Upper lobe of right lung (tissue), 1 donor: ENCODE measurements at places on chromosomes 4 and X.

DNA sequence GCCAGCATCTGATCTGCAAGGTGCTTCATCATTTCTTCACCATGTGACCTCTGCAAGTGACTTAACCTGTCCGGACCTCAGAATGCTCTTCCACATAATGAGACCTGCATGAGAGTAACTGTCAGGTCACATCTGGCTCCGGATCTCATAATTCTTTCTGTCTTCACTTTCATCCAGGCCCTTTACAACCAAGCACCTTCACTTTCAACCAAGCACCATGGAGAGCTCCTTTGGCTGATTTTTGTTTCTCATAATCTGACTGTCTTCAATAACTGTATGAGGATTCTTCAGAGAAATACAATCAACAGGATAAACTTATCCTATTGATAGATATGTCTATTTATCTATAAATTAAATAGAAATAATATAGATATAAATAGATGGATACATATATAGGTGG, 148.1 kb downstream of the VCX3A start:
- no peak for DNase-seq

DNA sequence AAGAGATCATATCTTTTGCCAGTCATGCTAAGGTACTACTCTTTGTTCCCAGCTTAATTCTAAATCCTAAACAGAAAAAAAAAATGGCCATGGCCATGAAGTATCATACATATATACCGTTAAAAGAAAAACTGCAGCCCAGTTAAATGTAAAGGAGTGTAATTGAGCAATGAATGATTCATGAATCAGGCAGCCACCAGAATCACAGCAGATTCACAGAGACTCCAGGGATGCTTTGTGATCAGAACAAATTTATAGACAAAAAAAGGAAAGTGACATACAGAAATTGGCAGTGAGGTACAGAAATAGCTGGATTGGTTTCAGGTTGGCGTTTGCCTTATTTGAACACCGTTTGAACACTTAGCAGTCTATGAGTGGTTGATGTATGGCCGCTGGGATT, 42.1 kb upstream of the PDGFC start:
- no peak for DNase-seq

DNA sequence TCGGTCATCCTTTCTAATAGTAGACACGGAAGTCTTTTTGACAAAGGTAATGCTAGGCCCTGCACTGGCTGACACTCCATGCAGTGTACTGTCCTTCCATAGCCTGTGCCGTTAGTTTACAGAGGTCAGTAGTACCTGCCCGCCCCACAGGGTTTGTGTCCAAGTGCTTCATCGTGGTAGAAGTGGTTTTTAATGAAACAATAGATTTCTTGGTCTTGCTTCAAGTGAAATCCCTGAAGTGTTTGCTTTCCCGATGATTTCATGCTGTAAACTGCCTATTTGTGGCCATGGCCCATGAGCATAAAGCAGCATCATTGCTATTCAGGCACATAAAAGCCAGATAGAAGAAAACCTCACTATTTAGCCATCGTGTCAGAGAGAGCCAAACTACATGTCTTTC, 139.3 kb downstream of the GPR143 start:
- DNase-seq, result no peak

DNA sequence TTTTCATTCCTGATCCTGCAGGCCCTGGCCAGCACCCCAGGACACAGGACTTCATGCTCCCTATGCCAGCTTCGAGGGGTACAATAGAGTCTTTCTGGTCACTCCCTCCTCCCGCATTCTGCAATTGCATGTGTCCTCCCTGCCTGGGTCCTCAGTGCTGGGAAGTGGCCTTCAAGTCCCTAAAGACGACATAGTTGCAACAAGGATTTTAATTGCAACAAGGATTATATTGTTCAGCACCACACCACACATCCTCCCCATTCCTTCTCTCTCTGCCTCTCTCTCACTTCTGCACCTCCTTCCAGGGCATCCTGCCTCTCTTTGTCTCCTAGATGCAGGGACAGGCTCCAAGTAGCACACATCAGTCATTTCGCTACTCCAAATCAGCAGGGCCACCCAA, 25.5 kb downstream of the SCD5 start:
- no peak for DNase-seq

DNA sequence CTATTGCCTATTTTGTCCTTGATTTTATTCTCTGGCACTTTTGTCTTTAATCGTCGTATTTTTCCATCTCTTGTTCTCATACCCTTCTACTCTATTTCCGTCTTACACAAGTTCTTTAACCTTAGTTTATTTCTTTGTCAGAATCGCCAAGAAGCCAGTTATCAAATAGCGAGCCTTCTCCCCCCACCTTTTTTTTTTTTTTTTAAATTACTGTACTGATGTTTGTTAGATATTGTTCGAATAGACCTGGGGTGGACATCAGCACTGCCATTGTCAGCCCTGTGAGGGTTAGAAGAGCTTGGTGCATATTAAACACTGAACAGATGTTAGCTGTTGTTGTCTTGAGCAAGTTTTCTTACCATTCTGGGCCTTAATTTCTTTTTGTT, 1.2 kb downstream of the SPCS3 start:
- DNase-seq, result no peak

GRCh38 chr4:162683659-162684370, 482.9 kb downstream of the NAF1 start:
- no peak for DNase-seq

DNA sequence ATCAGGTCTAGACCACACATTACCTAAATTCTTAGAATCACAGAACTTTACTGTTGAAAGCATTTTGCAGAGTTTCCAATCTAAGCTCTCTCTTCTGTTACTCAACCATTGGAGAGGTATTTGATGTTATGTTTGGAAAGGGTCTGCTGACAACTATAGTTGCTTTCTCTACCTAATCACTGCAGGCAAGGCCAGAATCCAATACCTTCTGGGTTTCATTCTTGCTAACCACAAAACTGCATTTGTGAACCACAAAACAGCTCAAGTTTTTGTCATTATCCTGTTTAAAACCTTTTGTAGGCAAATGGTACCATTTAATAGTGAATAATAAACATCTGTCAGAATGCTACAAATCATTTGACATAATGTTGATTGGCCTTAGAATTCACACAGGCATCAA, 380.1 kb downstream of the GASK1B start:
- DNase-seq, result no peak

DNA sequence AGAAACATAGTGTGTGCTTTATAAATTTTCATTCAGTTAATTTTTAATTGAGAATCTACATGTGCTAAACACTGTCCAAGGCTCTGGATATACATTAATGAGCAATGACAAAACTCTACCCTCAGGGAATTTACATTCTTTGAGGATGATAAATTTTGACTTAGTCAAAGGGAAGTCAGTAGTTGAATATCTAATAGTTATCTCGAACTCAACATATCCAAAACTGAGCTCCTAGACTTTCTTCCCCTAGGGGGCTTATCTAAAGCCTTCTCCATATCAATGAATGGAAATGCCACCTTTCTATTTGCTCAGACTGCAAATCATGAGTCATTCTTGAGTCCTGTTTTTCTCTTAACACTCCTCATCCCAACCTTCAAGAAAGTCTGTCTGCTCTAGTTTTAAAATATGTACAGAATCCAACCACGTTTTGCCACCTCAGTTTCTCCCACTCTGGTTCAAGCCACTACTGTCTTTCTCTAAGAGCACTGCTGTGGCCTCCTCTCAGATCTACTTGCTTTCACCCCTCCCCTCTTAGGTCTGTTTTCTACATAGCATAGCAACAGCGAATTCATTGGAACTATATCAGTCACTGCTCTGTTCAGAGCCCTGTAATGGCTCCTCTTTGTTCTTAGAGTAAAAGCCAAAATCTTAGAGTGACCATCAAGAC, 9.5 kb downstream of the PARM1 start:
- no peak for DNase-seq

DNA sequence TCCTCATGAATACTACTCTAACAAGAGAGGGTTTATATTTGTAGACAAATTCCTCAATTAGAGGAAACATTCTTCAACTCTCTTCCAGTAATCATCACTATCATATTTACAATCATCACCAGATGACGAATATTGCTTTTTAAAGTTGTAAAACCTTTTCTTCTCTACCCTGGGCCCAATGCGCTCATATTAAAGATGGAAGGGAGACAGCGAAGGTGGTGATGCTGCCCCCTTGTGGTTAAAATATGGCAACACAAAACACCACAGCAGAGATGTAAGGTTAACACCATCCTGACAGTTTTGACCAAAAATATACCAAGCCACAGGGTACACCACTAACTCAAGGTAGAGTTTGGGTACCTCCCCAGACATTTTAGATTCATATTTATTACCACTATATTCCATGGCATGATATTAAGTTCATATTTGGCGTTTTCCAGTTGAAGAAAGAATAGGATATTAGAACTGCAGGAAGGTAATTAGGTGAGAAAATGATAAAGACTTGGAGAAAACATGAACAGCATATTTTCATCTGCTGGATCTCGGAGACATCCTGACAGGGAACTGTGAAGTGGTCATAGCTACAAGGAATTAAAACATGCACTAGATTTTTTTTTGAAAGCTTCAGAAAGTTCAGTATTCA, 72.8 kb downstream of the SLC9A7 start:
- no peak for DNase-seq

DNA sequence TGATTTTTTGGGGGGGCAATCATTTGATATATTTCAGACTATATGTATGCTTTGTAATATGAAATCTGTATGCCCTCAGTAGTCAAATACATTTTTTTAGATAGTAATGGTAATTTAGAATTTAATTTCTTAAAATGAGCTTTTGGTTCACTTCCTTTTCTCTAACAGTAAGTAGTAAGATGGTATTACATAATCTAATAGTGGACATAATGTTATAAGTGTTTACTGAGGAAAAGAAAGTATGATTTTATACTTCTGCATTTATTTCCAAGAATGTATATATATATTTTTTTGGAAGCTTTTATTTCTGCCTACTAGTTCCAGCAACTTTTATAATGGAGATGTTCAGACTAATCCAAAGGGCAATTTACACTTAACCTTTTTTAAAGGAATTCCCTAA, 1450.7 kb upstream of the TENM3 start:
- DNase-seq, result no peak

GRCh38 chrX:18579495-18579894, 92.4 kb downstream of the RS1 start:
- no peak for DNase-seq

GRCh38 chr4:117676153-117676552, 358.1 kb upstream of the NDST3 start:
- no peak for DNase-seq

GRCh38 chr4:106987311-106987710, 48.8 kb downstream of the DKK2 start:
- DNase-seq, result no peak

- DNase-seq, result no peak
Measured at GRCh38 chr4:152172146-152172545, 363.7 kb downstream of the FBXW7 start.

DNA sequence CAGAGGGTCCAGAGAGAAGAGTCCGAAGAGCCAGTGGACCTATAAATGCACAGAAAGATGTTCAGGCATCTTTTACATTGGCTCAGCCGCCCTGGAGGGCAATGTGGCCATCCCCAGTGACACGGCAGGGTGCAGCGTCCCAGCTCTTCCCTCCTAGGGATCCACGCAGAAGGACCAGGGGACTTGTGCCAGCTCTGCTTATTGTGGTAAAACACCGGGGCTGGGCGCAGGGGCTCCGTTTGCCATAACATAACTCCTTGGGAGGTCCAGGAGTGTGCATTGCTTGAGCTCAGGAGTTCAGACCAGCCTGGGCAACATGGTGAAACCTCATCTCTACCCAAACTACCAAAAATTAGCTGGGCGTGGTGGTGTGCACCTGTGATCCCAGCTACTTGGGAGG, 70.2 kb downstream of the CPZ start:
- DNase-seq, result peak; percentile 46

DNA sequence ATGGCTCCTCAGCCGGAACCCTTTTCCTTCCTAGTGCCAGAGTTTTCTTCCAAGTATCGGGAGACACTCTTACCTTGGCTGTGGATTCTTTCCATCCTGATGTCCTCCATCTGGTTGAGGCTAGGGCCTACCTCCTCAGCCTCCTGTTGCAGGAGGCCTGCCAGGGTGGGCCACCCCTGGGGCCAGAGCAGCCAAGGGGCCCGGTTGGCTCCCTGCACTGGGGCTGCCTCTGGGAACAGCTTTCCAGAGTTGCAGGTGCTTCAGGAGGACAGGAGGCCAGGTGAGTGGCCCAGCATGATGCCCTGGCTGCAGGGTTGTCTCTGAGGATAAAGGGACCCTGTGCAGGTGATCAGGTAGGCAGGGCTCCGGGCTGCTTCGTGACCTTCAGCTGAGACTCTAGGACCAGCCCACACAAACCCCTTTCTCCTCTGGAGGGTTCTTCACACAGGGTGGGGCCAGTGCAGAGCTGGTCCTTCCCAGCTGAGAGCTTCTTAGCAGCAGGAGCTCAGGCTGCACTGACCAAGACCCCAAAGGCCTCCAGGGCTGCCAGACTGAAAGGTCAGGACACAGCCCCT, 5.3 kb upstream of the GPR78 start:
- DNase-seq, result peak; percentile 37

- DNase-seq, result no peak
Measured at GRCh38 chrX:80266979-80267378, 153.3 kb upstream of the TENT5D start.

DNA sequence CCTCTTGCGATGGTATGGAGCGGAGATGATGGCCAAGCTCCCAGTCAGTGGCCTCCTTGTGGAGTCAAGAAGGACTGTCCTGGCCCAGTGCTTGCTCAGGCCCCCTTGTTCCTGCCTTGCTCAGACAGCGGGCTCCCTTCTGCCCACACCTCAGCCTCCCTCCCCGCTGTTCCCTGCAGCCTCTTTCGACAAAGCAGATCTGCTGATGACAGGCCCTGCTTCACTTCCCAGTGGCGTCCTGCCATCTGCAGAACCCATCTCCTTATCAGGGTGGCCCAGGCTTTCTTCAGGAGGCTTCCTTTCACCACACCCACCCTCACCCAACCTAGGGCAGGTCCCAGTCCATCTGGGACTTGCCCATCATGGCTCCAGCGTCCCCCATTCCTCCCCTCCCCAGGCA, 80.0 kb downstream of the CLDN34 start:
- no peak for DNase-seq
